ENCODE measurements at places on chromosomes 4 and X.

GRCh38 chr4:36029951-36030350, 214.4 kb downstream of the ARAP2 start:
- DNase-seq = no peak

DNA sequence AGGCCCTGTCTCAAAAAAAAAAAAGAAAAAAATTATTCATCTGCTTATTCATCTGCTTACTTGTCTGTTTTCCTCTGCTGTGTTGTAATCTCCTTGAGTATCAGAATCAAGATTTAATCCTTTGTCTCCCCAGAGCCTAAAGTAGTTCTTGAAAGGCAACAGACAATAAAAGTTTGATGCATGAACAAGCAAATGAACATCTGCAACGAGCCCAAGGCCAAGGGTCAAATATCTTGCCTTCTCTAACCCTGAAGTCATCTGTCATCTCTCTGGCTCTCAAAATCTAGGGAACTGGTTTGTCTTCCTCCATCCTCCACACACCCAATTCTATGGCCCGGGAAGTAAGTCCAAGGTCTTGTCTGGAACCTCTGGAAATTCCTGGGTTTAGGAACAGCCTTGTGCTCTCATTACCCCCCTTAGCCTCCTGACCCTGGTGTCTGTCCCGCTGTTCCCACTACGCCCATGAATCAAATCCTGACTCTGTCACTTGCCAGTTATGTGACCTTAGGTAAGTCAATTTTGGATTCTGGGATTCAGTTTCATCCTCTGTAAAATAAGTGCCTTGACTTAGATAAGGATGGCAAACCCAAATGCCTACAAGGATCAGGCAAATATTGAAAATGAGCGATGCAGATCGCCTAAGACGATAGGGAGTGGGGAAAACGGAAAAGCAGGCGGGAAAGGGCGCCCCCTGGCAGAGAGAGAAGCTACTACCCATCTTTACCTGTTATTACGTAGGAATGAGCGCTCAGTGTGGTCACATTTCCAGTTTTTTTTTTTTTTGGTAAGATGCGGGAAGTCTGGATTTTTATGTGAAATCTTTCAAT, 102.7 kb upstream of the DHX15 start:
- no peak for DNase-seq

- DNase-seq = no peak
Measured at GRCh38 chr4:76622126-76622525, 187.1 kb downstream of the SHROOM3 start.

GRCh38 chrX:113274791-113275190, 434.2 kb upstream of the AMOT start:
- DNase-seq = no peak

DNA sequence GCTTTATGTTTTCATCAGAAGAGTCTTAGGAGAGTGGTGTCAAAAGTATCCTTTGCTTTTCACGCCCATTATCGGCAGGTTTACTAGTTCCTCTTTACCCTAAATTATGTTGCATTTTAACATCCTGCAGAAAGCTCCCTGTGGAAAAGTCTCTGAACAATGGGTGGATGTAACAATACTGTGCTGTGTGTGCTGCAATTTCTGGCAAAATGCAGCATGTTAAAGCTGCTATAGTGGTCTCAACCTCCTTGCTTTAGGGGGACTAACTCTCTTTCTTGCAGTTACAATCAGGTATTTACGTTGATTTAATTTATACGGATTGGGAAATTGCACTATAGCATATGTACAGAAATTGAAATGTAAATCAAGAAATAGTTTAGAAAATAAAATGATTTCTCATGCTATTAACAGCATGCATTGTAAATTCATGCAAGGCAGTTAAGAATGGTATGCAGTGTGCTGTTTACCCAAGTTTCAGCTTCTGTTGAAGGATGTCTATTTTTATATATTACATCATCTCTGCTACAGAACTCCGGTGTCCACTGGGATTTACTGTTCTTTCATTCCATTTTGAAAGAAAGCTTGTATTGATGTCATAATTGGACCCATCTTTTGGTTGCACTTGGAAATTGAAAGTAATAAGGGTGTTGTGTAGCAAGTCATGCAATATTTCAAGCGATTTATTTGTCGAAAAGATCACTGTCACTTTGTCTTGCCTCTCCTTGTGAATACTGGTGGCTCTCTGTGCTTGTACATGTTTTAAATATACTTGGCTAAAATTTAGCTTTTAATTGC, 145.7 kb downstream of the RAPGEF2 start:
- DNase-seq = no peak
